ENCODE measurements at places on chromosomes 2 and 18.
A peak's percentile ranks its signal among the peaks of the same experiment; 100 is the strongest.

- no peak for DNase-seq
These were observed 138.9 kb upstream of the ERBB4 start for GRCh38 chr2:212677466-212677865.

- no peak for DNase-seq
These were observed 4.6 kb downstream of the LOXL3 start for GRCh38 chr2:74548900-74549826.

DNA sequence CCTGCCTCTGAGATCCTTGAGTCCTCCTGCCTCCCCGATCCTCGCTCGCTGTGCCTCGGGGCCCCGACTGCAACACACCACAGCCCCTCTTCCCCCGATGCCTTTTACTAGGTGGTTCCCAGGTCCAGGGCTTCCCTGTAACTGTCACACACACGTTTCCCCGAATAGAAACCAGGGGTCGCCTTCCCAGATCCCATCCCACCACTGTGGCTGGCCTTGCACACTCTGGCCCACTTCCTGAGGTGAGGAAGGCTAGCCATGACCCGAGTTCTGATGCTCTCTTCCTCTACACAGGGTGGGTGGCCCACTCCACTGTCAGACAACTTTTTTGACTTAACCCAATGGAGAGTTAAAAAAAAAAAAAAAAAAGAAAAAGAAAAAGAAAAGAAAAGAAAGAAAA lies 139.6 kb upstream of the ASB18 start:
- no peak for DNase-seq

DNA sequence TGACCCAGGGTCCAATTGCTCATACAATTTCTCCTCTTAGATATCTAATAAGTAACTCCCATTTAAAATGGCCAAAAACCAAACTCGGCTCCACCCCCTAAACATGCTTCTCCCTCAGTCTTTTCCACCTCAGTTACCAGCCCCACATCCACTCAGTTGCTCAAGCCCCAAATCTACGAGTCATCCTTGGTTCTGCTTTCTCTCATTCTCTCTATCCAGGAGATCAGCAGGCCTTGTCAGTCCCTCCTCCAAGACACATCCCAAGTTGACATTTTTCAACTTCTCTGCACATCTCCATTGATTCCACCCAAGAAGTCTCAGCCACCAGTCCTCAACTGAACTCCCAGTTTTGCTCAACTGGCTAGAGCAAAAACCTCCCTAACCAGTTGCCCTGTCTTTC lies 40.5 kb upstream of the RTN4 start:
- peak; percentile 55 for DNase-seq

GRCh38 chr2:191678437-191679100 lies 633 bp downstream of the NABP1 start:
- DNase-seq = no peak

DNA sequence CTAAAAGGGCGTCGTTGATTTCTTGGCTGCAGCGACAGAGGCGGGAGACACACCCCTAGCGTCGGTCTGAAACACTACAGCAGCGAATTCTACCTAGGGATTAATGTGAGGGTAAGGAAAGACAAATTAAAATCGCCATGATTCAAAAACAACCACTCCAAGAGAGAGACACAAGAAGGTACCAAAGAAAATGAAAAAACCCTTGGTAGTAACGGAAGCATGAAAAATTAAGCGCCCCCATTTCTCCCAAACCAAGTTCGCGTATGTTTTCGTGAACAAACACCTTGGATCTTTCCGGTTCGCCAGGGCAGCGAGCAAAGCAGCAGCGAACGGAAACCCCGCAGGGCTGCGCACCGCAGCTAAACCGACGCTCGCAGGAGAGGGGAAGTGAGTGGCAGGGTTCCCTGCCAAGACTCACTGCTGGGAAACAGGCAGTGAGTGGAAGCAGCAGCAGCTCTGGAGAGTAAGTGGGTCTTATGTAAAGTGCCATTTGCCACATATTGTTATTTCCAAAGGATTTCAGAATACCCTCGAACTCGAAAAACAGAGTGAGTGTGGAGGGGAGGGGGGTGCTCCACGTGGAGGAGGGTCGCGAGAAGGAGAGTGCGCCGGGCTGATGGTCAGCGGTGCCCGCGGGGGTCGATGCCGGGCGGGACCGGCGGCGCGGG lies 1.0 kb downstream of the PPP3R1 start:
- DNase-seq = peak; percentile 78

- peak; percentile 35 for DNase-seq
These were observed 123.8 kb downstream of the MYO1B start for GRCh38 chr2:191369034-191369433.

DNA sequence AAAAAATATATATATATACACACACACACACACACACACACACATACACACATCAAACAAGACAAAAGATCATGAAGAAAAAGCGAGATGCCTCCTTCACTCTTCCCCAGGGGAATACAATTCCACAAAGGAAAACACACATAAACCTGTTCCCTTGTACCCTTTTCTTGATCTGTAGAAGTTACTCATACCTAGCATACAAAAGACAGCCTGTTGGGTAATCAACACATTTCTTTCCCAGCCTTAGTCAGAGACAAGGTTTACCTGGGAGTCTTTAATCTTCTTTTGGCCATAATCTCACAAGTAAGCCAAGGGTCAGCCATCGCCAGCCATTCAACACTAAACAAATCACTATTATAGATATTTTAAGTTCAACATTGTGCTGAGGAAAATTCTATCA lies 407.0 kb downstream of the SUCLG1 start:
- no peak for DNase-seq

GRCh38 chr2:239703834-239704233 lies 303.0 kb upstream of the HDAC4 start:
- no peak for DNase-seq

DNA sequence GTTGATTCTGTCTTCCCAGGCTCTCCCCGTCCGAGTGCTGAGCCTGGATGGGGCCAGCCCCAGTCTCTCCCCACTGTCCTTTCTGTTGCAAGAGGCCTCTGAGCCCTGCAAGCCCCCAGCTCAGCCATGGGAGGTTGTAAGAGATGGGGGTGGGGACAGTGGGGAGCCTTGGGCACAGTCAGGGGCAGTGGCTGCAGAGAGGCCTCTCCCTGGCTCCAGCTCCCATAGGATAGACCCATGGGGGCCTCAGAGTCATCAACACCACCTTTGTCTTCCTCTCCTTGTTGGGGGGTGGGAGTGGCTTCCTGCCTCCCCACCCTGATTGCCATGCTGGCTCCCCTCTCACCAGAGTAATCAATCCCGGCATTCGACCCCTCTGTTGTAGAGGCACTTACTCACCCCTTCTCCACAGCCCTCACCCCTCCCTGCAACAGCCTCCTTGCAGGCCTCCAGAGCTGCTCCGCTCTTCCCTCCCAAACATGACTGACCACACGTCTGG lies 37.5 kb upstream of the NPAS2 start:
- no peak for DNase-seq

GRCh38 chr2:65360441-65360840 lies 72.0 kb downstream of the SPRED2 start:
- DNase-seq = no peak

DNA sequence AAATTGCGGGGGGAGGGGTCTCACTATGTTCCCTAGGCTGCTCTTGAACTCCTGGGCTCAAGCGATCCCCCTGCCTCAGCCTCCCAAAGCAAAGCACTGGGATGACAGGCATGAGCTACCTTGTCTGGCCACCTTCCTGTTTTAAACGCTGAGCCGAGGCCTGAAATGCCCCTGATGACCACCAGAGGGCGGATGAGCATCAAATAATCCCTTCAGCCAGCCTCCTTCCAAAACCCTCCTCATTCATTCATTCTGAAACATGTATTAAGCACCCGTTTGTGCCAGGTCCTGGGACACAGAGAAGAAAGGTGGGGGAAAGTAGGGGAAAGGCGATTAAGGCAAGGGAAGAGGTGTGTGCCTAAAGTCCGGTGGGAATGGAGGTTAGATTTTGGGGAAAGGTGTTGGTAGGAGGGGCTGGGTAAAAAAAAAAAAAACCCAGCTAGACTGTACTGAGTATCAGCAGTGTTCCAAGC lies 30.7 kb upstream of the PTMA start:
- DNase-seq = peak; percentile 87
